Activated T-helper 1 cell treated with anti-CD3 and anti-CD28 coated beads, Interleukin-2, amount 50 U/mL, for 16 hours (primary cell): ENCODE measurements at places on chromosomes 7 and 10.

- DNase-seq, result no peak
Measured at GRCh38 chr10:70528741-70529362, 50.3 kb downstream of the PALD1 start.

- DNase-seq, result no peak
Measured at GRCh38 chr10:65701168-65701776, 1224.6 kb upstream of the LRRTM3 start.

- no peak for DNase-seq
Measured at GRCh38 chr7:23299770-23300300, 696 bp downstream of the MALSU1 start.

- DNase-seq, result no peak
Measured at GRCh38 chr7:106621393-106622132, 39.4 kb downstream of the CCDC71L start.

GRCh38 chr10:108410236-108410635, 1245.7 kb upstream of the SORCS1 start:
- DNase-seq, result no peak

GRCh38 chr7:151461096-151461941, 21.4 kb upstream of the CRYGN start:
- DNase-seq, result no peak

- no peak for DNase-seq
Measured at GRCh38 chr7:39247576-39247975, 269.9 kb downstream of the POU6F2 start.

- no peak for DNase-seq
Measured at GRCh38 chr10:46291817-46292572, 5.2 kb downstream of the ANTXRL start.

GRCh38 chr10:72123616-72124015, 35.3 kb upstream of the SPOCK2 start:
- no peak for DNase-seq

- no peak for DNase-seq
Measured at GRCh38 chr10:77241350-77241725, 396.3 kb downstream of the KCNMA1 start.

GRCh38 chr7:150356265-150356897, 12.2 kb upstream of the REPIN1 start:
- no peak for DNase-seq

- no peak for DNase-seq
Measured at GRCh38 chr7:41501006-41501405, 201.9 kb downstream of the INHBA start.

DNA sequence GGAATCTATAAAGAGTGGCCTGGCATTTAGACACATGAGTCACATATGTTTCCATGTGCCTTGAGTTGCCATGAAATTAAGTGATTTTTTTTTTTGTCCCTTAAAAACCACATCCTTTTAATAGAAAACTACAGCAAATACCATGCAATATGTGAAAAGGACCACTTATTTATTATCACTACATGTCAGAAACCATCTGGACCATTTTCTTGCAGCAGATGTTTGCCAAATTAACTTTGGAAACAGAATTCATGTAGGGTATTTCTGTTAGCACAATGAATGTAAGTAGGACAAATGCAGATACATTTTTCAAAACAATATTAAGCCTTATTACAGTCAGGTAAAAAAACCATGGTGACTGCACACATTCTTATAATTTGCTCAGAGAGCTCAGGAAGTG, 230.6 kb downstream of the REEP3 start:
- no peak for DNase-seq

DNA sequence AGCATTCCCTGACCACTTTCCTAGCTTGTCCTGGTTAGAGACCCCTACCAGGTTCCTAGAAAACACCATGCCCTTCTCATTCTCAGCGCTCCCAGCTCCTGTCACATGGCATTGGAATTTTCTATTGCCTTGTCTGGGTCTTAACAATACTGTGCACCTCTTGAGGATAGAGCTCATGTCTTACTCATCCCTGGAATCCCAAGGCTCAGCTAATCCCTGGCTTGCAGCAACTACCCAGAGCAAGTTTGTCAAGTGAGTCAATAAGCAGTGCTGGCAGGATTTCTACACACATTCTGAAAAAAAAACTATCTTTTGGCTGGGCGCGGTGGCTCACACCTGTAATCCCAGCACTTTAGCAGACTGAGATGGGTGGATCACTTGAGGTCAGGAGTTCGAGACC, 11.7 kb upstream of the PRDX3 start:
- no peak for DNase-seq
